BJ (cell line): ENCODE measurements at places on chromosomes 1 and 21. TPM values are rescaled to one million over a fixed set of nuclear protein-coding genes. Genes with fewer than 3 reads are reported as not detected.
A peak's percentile ranks its signal among the peaks of the same experiment; 100 is the strongest.

DNA sequence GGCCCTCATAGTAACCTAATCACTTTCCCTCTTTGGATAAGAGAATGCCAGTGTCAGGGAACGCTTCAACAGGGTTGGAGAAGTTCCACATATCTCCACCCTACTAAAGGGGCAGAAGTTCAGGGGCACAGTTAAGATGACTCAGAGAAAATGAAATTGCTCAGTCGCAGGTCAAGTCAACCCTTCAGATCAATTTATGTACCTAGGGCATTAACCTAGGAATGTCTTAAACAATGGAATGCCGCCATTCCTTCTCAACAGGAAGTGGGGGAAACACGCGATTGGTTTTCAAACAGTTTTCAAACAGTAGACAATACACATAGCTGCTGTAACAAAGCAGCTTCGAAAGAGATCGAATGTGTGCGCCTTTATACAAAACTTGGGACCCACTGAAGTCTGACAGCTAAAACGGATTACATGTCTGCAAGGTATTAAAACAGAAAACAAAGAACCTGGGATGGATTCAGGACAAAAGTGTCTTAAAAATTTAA is 897 bp downstream of the SLC25A24 start:
- no peak for DNase-seq

GRCh38 chr1:213014642-213015041 is 1.0 kb downstream of the ANGEL2 start:
- DNase-seq: no peak

- DNase-seq: no peak
Observed at GRCh38 chr1:11071463-11072215, 11.8 kb upstream of the SRM start.

DNA sequence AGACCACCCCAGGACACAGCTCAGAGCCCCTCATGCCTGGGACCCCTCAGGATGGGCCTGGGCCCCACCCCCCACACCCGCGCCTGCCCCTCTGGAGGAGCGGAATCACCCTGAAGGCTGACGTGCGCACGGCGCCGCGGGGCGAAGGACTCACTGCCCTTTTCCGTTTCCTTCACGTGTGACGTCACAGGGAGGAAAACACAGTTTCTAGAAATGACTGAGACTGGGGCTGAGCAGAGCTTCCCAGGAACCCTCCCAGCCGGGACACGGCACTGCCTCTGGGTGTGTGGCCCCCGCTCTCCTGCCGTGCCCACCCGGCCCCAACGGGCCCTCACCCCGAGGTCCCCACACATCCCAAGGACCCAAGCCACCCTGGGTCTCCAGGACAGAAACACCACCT is 5.4 kb upstream of the TNFRSF4 start:
- DNase-seq: no peak

DNA sequence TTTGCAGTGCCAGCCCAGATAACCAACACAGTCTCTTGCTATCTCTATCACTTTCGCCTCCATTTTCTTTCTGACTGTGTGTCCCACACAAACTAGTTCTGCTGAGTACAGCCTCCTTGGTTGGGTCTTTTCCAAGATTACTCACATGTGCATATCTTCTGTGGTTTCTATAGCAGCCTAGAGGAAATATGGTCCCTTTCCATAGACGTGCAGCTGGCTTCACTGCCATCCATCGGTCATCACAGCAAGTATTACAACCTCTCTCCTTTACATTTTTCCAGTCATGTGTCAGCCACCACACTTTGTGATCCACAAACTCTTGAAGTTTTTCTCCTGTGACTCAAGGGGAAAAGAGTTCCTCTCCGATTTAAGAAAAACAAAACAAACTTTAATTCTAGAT is 893.4 kb upstream of the ADGRL4 start:
- DNase-seq: peak; percentile 87

DNA sequence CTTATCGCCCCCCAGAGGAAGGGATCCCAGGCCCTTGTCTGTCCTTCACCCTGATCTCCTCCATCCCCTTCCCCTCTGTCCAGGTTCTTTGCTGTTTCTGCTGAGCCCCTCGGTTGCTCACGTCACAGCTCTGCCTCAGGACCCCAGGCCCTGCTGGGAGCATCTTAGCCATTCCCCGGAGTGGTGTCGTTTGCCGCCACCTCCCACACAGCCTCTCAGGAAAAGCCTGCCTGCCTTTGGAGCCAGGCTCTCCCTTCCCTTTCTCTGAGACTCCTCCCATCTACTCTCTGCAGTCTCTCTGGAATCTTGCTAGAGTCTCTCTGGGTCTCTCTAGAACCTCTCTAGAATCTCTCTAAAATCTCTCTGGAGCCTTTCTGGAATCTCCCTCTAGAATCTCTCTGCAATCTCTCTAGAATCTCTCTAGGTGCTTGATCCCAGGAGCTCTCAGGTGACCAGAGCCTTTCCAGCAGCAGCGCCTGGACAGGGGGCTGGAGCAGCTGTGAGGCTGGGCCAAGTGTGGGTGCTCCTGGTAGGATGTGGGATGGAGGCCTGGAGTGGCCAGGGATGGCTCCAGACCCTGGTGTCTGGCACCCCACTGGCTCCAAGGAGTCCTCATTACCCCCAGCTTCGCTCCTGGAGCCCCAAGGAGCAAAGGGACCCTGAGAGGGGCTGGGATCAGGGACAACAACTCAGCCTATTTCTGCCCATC is 283.2 kb upstream of the VAMP3 start:
- DNase-seq: no peak

GRCh38 chr1:43554444-43554992 is 23.8 kb downstream of the PTPRF start:
- DNase-seq: no peak

- DNase-seq: no peak
Observed at GRCh38 chr1:92447033-92447681, 39.6 kb downstream of the GFI1 start.

GRCh38 chr1:89608984-89609725 is 23.8 kb upstream of the LRRC8C start:
- no peak for DNase-seq

- no peak for DNase-seq
Observed at GRCh38 chr1:75503221-75503974, 107.5 kb downstream of the SLC44A5 start.

DNA sequence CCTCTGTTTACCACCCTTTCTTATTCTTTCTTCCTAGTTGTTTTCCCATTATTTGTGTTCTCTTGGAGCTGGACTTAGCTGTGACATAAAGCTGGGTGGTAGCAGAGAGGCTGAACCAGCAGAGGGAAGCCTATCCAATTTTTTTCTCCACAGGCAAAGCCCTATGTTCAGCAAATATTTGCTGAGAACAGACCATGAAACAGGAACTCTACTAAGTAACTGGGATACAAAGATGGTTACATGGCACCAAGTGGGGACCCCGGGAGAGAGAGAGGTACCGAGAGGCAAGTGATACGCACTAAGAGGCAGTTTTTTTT is 6.6 kb downstream of the CFAP141 start:
- no peak for DNase-seq

DNA sequence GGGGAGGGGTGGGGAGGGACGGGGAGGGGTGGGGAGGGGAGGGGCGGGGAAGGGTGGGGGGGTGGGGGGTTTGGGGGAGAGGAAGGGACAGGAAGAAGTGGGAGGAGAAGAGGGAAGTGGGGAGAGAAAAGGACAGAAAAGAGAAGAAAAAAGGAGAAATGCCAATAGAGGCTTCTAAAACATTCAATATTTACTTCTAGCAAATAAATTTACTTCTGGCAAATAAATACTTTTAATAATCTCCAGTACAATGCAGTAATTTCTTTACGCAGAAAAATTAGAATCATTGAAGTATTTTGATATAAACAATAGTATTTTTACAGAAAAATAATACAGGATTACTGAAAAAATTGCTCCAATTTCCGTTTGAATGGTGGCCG is 9.4 kb upstream of the GPR161 start:
- DNase-seq: no peak

GRCh38 chr1:234315588-234315987 is 57.7 kb upstream of the COA6 start:
- no peak for DNase-seq

DNA sequence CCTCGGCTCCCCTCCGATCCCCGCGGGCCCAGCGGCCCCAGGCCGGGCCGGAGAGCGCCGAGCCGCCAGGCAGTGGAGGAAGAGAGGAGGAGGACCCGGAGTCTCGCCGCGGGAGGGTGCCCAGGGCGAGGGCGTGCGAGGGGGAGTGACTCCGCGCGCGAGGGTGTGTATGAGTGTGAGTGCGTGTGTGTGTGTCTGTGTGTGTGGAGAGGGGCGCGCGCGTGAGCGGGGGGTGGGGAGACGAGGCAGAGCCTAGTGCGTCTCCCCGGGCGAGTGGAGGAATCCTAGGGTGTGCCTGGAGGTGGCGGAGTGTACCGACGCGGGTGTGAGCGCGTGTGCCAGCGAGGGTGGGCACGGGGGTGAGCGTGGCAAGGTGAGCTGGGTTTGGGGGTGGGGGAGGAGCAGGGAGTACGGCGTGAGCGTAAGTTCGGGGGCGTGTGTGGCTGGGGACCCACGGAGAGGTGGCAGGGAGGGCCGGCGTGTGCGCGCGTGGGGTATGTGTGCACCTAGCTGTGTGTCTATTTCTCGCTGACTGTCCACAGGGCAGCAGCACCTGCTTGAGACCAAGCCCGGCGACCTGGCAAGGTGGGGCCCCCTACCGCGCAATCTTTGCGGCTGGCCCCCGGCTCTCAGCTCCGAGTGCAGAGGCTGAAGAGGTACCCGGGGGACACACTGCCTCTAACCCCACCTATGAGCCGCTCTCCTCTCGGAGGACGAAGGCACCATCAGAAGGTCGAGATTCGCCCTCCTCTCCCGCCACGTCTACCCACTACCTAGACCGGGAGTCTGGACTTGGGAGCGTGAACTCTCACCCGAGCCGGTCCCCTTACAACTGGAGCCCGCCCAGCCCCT is 784 bp upstream of the KCND3 start:
- DNase-seq: no peak

The SYT14 gene
- 1.5 and 3.1 TPM in 2 replicates for polyA plus RNA-seq

The NOTCH2 gene
- polyA plus RNA-seq: 40.7 and 41.2 TPM in 2 replicates

The OR2T29 gene
- polyA plus RNA-seq: not detected in 2 replicates

The LMOD1 gene
- polyA plus RNA-seq: 67.8 and 112 TPM in 2 replicates

The SPOCD1 gene
- polyA plus RNA-seq: 92.8 and 169 TPM in 2 replicates

The C2CD2 gene
- 18.1 and 21.9 TPM in 2 replicates for polyA plus RNA-seq

The B3GALNT2 gene
- polyA plus RNA-seq: 17.4 and 25.9 TPM in 2 replicates

The PDZK1 gene
- polyA plus RNA-seq: 0.15 and 0.56 TPM in 2 replicates

The ALX3 gene
- polyA plus RNA-seq: 4.3 and 5.7 TPM in 2 replicates

The PDPN gene
- polyA plus RNA-seq: 0.18 and 0.33 TPM in 2 replicates

The ELF3 gene
- 0.02 and 0.21 TPM in 2 replicates for polyA plus RNA-seq

The FCRL1 gene
- polyA plus RNA-seq: not detected in 2 replicates
